T-helper 2 cell (primary cell): ENCODE measurements at places on chromosomes 5 and 9.

DNA sequence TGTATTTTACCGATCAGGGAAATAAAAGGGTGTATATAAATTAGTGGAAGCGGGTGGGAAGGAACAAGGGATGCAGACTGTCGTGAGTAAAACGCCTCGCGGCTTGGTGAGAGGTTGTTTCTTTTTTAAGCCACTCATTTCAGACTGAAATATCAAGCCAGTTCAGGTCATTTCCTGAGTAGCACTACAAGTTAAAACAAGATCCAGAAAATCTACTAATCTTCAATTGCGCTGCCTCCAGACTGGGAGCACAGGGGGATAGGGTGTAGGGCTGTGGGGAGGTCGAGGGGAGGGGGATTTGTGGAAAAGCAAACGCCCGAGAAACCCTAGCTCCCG lies 140.8 kb downstream of the TSSK1B start:
- DNase-seq, result no peak

GRCh38 chr5:154238776-154239481 lies 48.4 kb downstream of the GALNT10 start:
- DNase-seq, result no peak

- DNase-seq, result no peak
Measured at GRCh38 chr5:125343015-125343414, 596.6 kb upstream of the ZNF608 start.

- DNase-seq, result no peak
Measured at GRCh38 chr5:172453986-172454357, 353 bp downstream of the SH3PXD2B start.

- peak; percentile 62 for DNase-seq
Measured at GRCh38 chr5:43336159-43336558, 22.9 kb upstream of the HMGCS1 start.

- DNase-seq, result no peak
Measured at GRCh38 chr5:80962630-80963520, 2.7 kb downstream of the RASGRF2 start.
